ENCODE measurements at places on chromosomes 11 and 22. TPM values are rescaled to one million over a fixed set of nuclear protein-coding genes. Genes with fewer than 3 reads are reported as not detected.

DNA sequence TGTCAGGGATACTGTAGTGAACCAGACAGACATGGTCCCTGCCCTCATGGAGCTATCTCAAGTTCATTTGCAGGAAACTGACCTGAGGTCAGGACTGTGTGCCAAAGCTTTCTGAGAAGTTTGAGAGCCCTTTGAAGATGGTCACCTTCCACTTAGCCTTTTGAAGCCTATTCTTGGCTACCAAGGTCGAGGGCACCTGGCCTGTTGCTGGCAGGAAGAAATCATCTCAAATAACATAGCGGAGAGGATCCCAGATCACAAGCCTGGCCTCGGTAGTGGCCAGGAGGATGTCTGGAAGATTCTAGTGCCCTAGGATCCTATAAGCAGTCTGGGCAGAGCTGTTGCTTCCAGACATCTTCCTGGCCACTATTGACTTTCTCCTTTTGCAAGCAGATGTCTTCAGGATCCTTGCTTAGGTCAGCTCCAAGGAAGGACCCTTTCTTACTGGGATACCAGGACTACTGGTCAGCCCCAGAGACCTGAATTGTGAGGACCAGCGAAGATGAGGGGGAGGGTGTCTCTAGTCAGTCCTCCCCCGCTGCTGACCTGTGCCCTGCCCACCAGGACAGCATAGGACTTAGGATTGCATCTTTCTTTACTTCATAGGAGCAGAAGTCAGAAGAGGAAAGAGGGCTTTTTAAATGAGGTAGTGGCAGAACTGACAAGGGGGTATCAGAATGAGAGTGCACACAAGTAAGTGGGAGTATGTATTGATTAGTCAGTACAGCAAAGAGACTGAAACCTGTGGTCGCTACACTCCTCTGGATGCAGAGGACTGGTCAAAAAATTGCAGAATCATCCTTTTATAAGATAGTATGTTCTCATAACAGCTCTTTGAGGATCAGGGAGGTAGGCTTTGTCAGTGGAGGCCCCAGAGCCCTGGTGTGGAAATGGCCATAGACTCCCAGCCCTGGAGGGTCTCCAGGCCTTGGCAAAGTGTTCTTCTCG lies 94.8 kb downstream of the TEAD1 start:
- DNase-seq, result no peak

HBD gene
- not detected for total RNA-seq

DNA sequence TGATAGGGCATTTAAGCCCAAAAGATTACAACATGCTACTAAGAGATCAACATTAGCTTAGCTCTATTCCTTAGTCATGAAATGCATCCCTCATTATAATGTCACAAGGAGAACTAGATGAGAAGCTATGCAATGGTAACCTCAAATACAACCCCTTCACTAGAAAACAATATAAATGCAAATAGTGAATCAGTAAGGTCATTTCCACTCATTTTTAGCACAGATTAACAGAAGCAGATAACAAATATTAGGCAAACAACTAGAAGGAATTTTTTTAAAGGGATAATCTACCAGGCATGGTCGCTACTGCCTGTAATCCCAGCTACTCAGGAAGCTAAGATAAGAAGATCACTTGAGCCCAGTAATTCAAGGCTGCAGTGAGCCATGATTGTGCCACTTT lies 28.2 kb downstream of the SIK3 start:
- DNase-seq, result no peak

DNA sequence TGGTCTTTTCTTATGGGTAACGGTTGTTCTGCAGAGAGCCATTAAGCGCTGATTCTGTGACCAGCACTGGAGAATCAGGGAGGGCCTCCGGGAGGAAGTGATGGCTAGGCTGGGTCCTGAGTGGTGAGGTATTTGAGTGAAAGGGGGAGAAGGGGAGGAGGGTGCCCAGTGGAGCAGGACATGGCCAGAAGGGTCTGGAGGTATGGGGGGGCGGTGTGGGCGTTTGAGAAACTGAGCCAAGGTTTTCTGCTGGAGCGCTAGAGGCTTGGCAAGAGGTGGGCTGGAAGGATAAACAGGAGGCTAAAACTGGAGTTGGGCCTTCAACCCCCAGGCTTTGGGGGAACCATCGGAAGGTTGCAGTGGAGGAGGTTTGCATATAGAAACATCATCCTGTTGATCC lies 72.5 kb downstream of the FBLN1 start:
- DNase-seq, result no peak

DNA sequence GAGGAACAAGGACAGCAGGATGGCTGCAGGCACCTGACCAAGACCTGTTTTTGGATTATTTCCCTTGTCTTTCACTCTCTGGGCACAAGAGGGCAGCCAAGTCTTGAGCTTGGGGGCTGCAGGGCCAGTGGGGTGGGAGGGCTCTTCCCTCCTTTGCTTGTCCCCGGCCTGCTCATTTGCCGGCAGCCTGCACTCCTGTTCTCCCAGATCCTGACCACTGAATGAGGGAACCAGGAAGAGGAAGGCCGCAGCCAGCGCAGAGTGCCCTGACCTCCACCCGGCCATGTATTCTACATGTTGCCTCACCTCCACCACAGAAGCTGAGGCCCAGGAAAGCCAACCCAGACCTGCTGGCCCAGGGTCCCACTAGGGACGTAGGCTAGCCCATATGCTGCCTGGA lies 15.5 kb upstream of the NNMT start:
- peak; percentile 22 for DNase-seq

DNA sequence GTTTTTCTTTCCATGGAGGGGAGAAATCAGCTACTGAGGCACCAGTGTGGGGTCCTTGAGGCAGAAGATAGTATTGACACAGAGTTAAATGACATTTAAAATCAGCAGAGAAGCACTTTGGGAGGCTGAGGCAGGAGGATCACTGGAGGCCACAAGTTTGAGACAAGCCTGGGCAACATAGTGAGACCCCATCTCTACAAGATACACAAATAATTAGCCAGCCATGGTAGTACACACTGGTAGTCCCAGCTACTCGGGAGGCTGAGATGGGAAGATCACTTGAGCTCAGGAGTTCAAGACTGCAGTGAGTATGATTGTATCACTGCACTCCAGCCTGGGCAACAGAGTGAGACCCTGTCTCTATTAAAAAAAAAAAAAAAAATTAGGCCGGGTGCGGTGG lies 38.1 kb downstream of the KREMEN1 start:
- DNase-seq, result no peak

GRCh38 chr11:72135891-72136683 lies 562 bp downstream of the FOLR3 start:
- DNase-seq, result no peak

- DNase-seq, result no peak
These were observed 169.9 kb downstream of the CTTN start for GRCh38 chr11:70568035-70568813.

KIF18A gene
- total RNA-seq, result 31.8 TPM

GRCh38 chr22:35522225-35523149 lies 18.1 kb upstream of the RASD2 start:
- DNase-seq, result no peak

DNA sequence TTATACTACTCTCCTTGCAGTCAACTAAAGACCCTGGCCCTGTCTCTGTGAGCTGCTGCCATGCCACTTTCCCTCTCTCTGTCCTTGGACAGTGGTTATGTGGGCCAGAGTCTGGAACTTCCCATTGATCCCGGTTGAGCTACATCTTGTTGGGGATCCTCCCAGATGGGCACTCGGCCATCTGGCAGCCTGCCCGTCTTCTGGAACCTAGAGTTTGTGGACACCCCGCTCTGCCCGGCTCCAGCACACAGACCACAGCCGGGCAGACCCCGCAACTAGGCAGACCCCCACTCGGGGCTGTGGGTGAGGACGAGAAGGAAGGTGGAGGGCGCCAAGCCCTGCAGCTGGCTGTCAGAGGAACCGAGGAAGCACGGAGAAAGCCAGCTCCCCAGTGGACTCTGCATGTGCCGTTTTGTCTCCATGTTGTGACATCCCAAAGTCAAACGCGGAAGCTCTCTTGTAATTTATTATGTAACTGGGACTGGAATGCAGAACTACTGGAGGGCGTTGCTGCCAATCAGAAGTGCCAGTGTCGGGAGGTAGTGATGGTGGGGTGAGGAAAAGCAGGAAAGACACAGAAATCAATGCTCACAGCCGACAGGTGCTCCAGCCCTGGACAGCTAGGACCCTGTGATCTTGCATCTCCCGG lies 207.7 kb downstream of the CEP164 start:
- DNase-seq, result no peak

GRCh38 chr11:88377144-88377543 lies 39.6 kb upstream of the CTSC start:
- no peak for DNase-seq

- no peak for DNase-seq
These were observed 28.8 kb downstream of the PRDM10 start for GRCh38 chr11:129973809-129974208.

- no peak for DNase-seq
These were observed 63.9 kb downstream of the TP53I11 start for GRCh38 chr11:44886790-44887140.

GRCh38 chr11:44787070-44787469 lies 60.3 kb downstream of the TSPAN18 start:
- DNase-seq, result no peak

DNA sequence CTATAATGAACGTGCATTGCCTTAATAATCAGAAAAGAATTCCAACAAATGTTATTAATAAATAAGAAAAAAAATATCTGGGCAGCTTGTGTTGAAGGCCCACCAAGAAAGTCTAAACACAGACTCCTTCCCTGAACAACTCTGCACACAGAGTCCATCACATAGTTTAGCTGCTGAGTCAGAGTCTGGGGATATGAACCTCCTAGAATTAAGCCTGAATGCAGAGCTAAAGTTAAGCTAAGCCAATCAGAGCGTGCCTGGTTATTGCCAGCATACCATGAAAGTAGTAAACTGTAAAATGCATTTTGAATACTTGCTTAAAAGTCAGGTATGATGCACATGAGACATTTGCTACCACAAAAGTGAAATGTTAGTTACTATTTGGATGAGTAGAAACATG lies 25.6 kb upstream of the TENM4 start:
- DNase-seq, result no peak

DNA sequence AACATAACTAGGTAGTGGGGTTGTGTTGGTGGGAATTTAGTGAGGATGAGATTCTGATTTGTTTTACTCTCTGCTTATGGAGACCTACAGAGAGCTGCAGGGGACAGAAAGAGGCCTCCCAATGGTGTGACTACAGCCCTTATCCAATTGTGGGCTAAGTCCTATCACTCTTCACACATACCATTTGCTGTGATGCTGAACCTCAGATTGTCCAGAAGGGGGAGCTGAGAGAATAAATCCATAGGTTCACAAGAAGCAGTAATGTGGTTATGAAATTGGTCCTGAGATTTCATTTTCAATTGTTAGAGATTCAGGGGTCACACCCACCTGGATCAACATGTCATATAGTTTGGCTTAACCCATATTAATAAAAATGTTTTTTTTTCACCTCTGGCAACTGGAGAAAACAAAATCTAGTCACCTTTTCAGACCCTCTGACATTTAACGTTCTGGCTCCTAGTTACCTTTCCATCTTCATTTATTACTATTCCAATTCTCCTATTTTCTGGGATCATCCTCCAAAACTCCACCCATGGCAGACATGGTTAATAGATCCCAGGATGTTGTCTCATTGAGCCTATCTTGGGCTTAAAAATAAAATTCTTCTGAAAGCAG lies 53.3 kb upstream of the PTPN5 start:
- DNase-seq, result peak; percentile 25

GRCh38 chr11:91664521-91664920 lies 560.1 kb upstream of the FAT3 start:
- DNase-seq, result no peak

NRIP3 gene
- total RNA-seq, result 0.62 TPM

- no peak for DNase-seq
These were observed 226.0 kb upstream of the ANO3 start for GRCh38 chr11:26105762-26106423.

DNA sequence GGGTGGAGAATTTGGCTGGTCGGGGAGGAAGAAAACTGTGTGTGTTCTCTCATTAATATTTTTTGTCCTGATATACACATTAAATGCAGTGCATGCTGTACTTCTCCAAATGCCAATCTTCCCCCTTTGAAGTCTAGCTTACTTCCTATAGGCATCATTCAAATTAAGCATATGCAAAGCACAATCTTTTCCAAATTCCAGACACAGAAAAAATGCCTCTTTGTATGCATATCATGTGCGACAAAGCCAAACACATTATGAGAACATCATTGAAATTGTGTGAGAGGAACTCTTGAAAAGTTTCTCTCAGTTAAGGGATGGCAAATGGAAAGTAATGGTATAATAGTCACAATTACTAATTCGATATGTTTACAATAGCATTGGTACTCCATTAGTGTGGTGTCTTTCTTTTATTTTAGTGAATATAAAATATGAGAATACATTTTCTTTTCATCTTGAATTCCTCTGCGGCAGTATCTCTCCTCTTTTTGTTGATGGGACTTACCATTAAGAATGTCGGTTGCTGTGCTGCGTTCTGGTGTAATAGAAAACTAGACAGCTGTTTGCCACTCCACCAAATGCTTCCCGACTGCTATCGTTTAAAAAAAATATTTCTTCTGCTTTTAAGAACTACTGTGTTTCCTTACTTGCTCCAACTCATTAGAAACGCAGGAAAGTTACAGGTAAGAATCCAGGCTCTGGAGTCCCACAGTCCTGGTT lies 19.3 kb upstream of the NRIP3 start:
- no peak for DNase-seq

GRCh38 chr11:128555606-128556005 lies 31.8 kb downstream of the ETS1 start:
- no peak for DNase-seq

DNA sequence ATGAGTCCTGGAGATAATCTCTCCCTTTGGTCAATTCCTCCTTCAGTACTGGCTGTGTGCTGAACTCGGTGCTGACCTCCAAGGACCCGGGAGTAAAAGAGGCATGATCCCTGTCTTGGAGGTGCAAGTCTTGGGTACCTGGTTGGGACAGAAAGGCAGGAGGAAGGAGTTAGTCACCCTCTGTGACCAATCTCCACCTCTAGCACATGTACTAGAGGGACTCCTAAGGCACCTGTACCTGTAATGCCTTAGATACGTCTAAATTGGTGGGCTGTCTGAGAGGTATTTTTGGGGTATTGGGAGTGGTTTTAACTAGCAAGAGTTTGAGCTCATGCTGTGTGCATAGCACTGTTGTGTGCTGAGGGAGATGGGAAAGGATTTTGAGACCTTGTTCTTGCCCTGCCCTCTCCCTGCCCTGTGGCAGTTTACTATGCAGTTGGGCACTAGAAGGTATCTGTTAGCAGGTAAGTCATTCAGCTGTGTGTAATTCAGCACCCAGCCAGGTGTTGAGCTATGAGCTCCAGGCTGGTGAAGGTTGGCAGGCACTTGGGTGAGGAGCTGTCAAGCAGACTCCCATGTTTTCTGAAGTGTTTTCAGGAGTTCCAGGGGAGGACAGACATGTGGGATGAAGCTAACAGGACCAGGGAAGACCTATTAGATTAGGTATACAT lies 2.5 kb downstream of the PANX1 start:
- no peak for DNase-seq

- DNase-seq, result no peak
These were observed 34.5 kb downstream of the TENM4 start for GRCh38 chr11:79406376-79406775.

DNA sequence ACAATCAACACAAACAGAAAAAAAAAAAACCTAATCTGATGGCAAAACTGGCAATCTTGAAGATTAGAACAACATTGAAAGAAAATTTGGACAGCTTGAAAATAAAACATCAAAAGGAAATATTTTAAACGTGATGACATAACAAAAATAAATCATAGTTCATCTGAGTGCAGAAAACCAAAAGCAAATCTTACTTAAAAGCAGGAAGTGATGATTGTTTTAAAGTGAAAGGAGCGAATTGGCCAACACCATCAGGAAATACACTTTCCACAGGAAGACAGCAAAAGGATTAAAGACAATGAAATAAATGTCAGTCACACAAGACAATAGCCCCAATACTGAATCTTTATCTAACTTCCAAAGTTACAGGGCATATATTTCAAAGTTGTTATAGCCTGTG lies 696.5 kb upstream of the CHORDC1 start:
- DNase-seq, result no peak

- no peak for DNase-seq
These were observed 5.3 kb downstream of the GLB1L2 start for GRCh38 chr11:134337051-134337450.

Measured in activated CD4-positive, alpha-beta T cell treated with anti-CD3 and anti-CD28 coated beads, Interleukin-2, amount 10 ng/mL, durations not matched to agents 7 days and 5 days (primary cell).